HCEC 1CT (cell line): ENCODE measurements at places on chromosomes 1 and 21.

DNA sequence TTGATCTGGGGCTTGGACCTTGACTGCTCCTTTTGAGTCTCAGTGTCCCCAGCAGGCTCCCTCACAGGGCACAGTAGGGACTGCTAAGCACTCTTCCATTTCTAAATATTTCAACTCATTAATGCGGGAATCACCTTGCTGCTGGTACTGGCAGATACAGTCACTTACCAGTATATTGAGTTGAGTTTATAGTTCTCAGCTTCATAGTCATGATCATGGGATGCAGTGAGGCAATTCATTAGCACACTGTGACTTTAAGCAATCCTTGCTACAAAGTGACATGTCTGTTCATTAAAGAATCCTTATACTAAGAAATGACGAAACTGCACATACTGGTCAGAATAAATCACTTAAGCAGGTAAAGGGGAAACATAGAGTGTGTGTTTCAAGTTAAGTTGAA is 240.8 kb downstream of the SPATA17 start:
- DNase-seq = no peak

DNA sequence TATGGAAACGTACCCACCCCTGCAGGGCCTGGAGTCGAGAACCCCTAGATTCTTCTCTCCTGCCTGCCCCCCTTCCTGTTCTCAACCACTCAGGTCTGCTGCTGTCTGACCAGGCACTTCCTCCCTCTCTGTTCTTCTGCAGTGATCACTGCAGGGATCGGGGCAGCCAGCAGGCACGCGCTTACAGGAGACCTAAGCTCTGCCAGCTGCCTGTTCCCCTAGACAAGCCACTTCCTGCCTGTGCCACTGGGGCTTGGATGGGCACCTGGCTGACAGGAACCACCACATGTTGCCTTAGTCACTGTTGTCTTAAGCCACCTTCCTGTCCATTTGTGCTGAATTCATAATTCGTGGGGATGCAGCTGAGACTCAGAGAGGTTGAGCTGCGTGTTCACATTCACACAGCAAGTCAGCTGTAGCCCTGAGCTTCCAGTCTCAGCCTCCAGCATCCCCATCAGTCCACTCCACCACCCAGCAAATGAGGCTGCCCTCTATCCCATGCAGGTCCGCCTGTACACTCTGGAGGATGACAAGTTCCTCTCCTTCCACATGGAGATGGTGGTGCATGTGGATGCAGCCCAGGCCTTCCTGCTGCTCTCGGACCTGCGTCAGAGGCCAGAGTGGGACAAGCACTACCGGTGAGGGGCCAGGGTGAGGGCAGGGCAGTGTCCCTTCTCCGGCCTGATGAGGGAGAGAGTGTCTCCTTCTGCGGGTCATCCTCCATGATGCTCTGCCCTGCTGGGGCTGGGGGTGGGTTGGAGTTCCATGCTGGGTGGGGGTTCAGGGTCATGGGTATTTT is 18.6 kb downstream of the FAM151A start:
- DNase-seq = no peak

DNA sequence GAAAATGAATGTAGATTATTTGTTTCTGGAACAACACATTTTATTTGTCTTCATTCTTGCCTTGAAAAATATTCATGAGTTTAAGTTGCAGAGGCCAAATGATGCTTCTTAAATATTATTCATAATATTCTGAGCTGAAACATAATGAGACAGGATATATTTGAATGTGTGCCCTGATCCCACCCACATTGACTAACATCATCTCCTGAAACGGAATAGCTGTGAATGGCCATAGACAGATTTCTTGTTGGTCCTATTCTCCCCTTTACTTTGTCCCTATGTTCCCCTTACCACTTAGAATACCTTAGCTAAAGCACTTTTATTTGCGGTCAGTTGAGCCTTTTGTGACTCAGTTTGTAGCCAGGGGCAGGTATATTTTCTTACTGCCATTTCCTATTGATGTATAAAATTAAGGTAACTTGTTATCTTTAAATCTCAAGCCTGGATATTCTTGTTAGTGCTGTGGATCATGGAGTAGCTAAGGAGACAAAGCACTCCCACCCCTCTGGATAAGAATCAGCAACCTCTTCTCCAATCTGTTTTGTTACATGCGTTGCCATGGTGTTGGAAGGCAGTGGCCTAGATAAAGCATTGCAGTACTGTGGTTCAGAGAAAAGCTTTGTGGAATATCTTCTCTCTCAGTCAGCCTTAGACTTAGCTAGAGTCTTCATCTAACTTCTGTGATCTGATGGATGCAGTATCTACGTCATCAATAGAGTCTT is 478.5 kb upstream of the DEPDC1 start:
- no peak for DNase-seq

GRCh38 chr1:205945069-205945468 is 1.8 kb upstream of the SLC26A9 start:
- no peak for DNase-seq

- DNase-seq = peak; percentile 70
These were observed 3.2 kb downstream of the PTP4A2 start for GRCh38 chr1:31934706-31935629.

DNA sequence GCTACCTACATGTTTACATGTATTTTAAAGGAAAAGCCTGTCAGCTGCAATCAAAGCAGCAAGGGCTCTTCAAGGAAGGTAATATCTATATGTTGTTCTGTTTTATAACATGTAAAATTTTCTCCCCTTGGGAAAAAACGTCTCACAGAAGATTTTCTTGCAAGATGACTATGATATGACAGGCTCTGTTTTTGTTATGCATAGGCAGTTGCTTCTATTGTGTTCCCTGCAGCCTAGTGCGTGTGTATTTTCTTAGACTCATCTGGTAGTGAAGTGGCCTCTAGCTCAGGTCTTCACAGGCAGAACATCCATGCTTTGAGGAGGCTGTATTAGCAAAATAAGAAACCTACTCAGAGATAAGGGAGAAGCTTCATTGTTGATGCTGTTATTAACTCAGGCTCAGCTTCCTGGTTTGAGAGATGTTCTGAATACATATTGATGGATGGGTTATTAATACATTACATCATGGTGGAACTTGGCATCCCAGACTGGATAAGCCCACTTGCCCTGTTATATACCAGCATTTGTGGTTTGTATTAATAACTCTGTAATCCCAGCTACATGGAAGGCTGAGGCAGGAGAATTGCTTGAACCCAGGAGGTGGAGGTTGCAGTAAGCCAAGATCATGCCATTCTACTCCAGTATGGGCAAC is 35.8 kb downstream of the LAMC1 start:
- no peak for DNase-seq

GRCh38 chr1:197659171-197659570 is 116.1 kb downstream of the DENND1B start:
- no peak for DNase-seq

DNA sequence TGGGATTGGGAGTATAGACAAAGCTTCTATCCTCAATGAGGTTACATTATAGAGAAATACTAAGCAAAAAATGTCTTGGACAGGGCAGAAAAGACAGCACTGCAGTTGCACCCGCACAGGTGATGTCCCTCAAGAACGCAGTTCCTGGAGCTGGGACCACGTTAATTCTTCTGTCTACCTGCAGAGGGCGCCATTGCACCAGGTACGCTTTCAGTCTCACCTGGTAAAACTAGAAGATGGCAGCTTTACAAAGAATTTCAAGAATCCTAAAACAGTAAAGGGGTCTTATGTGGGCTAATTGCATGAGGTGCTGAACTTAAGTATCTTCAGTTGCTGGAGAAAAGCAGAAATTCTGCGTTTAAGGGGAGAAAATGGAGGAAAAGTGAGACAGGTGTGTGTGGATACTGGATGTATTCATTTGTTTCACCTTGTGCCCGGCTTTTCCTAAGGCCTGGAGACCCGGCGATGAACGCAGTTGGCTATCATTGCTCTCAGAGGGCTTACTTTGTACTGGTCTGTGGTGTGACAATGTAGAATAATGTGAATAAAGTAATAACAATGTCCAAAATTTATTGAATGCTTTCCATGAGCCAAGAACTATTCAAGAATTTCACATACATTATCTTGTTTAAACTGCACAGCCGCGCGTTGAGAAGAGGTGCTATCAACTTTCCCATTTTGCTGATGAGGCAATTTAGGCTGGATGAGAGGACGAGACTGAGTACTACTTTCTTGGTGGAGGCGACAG is 276.3 kb upstream of the GREM2 start:
- DNase-seq = no peak

GRCh38 chr1:110872366-110872744 is 593 bp upstream of the CD53 start:
- no peak for DNase-seq

DNA sequence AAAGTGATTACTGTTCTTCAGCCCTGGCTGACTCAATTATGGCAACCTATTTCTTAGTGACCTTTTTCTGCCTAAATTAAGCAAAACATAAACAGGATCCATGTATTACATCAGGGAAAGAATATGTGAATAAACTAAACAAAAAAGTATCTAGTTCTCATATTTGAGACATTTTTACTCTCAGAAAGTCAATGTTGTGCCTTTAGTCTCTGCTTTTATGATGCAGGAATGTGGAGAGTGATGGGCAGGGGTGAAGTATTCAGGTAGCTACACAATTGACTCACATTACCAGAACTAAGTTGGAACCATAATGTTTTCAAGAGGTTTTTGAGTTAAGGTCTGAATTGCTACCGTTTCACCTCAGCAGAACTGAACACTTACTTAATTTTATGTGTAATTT is 462.7 kb upstream of the CXADR start:
- no peak for DNase-seq

GRCh38 chr1:58779059-58779754 is 4.6 kb downstream of the JUN start:
- no peak for DNase-seq

GRCh38 chr1:23403735-23404486 is 20.6 kb downstream of the TCEA3 start:
- DNase-seq = peak; percentile 84

GRCh38 chr1:41665962-41666917 is 181.8 kb upstream of the EDN2 start:
- DNase-seq = no peak

DNA sequence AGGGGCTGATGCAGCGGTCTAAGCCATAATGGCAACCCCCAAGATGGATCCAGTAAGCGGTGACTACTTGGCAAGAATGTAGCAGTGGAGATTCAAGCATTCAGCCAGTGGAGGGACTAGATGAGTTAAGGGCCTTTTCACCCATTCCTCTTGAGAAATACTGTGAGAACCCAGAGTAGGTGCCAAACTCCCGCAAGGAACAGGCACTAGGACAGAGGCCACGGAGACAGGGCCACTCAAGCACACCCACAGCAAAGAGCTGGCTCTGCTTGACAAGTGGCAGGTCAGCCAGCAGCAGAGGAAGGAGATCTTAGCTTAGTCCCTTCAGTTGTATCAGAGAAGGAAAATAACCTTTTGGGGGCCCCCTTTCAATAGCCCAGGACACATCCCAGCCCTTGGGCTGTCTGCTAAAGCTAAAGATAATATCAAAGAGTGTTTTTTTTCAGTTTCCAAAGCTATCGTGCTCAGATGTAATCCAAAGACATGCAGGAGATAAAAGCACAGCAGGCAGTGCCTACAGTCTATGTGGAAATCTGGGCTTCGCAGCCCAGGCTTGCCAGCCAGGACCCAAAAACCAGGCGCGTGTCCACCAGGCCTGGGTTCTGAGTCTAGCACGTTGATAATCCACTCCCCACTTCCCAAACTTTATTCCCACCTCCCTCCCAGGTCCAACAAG is 62.0 kb upstream of the GOLT1A start:
- DNase-seq = no peak

DNA sequence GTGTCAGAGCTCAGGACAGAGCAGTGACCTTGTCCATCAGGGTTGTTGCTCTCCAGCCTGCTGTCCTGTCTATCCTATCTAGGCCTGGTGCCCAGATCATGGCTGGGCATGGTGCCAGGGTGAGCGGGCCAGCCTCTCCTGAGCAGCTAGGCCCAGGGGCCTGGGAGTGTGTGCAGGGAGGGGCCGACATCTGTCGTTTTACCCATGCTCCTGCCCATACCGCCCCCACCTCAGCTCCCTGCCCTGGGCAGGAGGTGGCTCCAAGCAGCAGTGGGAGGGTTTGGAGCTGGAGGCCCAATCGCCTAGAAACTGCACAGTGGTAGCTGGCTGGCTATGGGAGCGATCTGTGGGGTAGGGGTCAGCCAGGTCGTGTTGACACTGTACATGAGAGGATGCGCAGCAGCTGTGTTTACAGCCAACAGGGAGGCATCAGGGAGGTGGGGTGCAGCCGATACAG is 6.5 kb downstream of the INSRR start:
- DNase-seq = no peak

DNA sequence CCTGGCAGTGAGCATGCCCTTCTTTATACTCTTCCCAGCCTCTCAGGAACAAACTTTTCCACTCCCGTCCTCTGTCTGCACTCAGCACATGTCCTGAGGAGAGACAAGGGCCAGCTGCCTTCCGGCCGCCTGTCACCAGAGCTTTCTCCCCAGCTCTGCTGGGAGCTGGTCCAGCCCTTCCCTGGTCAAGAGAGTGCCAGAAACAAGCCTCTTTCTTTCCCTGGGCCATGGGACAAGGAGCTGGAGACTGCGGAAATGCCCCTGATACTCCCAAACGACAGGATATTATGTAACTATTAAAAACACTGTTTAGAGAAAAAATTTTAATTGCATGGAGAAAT is 10.4 kb downstream of the LAMB3 start:
- peak; percentile 27 for DNase-seq

DNA sequence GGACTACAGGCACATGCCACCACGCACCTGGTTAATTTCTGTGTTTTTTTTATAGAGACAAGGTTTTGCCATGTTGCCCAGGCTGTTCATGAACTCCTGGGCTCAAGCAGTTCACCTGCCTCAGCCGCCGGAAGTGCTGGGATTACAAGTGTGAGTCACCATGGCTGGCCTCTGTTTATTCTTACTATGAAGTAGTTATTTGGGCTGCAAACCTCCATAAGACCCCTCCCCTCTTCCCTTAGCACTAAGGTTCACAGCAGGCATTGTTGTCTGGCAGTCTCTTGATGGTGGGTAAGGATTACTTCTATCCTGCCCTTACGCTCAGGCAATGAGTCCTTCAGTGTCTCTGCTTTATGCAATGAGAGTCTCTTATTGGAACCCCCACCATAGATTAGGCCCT is 51.8 kb downstream of the ANGPTL1 start:
- no peak for DNase-seq

DNA sequence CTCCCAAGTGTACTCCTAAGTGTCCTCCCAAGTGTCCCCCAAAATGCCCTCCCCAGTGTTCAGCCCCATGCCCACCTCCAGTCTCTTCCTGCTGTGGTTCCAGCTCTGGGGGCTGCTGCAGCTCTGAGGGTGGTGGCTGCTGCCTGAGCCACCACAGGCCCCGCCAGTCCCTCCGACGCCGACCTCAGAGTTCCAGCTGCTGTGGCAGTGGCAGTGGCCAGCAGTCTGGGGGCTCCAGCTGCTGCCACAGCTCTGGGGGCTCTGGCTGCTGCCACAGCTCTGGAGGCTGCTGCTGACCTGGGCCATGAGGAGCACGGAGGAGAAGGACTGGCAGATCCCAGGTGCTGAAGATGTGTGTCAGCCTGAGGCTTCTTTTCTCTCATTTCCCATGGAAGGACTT is 993 bp downstream of the LCE5A start:
- no peak for DNase-seq
